ENCODE measurements at places on chromosomes 7 and 10.

DNA sequence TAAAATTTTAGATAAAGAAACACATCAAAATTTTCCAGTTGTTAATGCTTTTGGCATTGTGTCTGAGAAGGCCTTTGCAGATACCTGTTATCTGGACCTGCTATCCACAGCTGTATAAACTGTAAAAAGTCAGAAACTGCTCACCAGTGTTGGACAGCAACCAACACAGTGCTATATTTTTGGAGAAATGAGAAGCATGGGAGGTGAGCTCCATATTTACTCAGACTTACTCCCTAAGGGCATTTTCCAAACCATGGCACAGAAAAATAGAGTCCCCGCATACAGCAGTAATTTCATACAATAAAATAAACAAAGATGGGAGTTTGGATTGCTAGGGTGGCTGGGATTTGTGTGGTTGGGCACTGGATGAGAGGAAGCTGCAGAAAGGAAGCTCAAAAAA is 136.3 kb upstream of the GLI3 start:
- DNase-seq = no peak

- no peak for DNase-seq
These were observed 8.8 kb upstream of the SPAM1 start for GRCh38 chr7:123916240-123916724.

DNA sequence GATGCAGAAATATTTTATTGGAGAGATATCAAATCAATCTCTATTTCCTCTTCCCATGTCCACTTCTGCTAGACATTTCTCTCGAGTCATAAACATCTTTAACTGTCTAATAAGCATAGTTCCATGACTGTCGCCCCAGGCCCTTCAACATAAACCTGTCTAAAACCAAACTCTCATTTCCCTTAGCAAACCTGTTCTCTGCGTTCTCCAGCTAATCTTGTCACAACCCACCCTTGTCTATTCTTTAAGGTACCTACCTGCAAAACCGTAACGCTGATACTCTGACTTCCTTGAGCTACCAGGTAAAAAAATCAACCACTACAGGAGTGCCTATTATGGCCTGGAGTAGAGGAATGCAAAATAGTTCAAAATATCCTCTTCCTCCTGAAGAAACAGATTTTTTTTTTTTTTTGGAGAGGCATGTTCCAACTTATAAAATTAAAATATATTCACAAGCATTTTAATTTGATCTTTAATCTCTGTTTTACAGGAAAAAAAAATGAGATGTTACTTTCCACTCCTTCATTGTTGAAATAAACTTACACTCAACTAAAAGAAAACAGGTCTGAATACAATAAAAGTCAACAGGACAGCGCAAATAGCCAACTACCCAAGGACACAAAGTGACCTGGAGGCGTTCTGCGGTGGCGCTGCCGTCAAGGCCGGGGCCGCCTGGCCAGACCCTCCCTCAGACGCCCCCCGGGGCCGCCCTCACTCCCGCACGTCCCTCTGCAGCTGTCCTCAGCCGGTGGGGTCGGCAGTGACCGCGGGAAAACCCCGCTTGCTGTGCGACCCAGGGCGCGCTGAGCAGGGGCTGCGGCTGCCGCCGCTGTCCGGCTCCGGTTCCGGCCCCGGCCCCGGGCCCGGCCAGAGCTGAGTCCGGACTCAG is 765 bp downstream of the SLC25A40 start:
- DNase-seq = peak; percentile 21

- no peak for DNase-seq
These were observed 280.9 kb upstream of the YAE1 start for GRCh38 chr7:39285256-39285655.

DNA sequence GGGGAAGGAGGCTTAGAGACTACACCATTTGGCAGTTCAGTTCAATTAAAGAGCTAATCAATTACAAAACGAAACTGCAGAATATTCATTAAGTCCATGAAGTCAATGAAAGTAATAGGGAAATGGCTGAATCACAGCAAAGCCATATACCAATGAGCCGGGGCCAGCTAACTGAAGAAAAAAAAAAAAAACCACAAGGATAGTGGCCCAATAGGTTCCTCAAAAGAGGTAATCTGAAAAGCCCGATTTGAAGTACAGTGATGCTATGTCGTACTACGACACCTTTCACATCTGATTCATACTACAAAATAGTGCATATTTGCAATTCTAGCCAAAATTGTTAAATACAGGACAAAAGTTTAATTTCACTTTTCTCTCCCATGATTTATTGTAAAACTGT is 2.5 kb downstream of the ARHGAP12 start:
- DNase-seq = no peak

DNA sequence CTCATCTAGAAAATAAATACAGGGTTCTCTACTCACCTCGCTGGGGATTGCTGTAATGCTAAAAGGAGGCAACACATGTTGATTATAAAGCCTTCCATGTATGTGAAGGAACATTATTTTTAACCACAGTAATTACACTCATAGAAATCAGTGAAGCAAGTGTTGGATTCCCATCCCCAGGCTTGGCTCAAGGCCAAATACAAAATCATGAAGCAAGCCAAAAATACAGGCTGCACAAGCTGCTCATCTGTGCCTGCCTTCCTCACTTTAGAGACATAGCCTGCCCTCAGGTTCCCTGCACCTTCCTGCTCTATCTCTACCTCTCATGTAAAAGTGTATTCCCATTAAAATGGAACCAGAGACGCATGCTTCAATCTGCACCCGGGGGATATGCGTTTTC is 1077.1 kb upstream of the C7orf33 start:
- no peak for DNase-seq

GRCh38 chr7:142385491-142386340 is 127.9 kb upstream of the PRSS58 start:
- DNase-seq = peak; percentile 60

- no peak for DNase-seq
These were observed 54.1 kb downstream of the MTERF1 start for GRCh38 chr7:91826377-91826776.

- DNase-seq = no peak
These were observed 14.0 kb downstream of the ANKIB1 start for GRCh38 chr7:92259610-92260247.
